EH (cell line): ENCODE measurements at places on chromosomes 4 and X.

GRCh38 chrX:41604766-41605543 is 83.8 kb upstream of the GPR34 start:
- DNase-seq = peak; percentile 70

DNA sequence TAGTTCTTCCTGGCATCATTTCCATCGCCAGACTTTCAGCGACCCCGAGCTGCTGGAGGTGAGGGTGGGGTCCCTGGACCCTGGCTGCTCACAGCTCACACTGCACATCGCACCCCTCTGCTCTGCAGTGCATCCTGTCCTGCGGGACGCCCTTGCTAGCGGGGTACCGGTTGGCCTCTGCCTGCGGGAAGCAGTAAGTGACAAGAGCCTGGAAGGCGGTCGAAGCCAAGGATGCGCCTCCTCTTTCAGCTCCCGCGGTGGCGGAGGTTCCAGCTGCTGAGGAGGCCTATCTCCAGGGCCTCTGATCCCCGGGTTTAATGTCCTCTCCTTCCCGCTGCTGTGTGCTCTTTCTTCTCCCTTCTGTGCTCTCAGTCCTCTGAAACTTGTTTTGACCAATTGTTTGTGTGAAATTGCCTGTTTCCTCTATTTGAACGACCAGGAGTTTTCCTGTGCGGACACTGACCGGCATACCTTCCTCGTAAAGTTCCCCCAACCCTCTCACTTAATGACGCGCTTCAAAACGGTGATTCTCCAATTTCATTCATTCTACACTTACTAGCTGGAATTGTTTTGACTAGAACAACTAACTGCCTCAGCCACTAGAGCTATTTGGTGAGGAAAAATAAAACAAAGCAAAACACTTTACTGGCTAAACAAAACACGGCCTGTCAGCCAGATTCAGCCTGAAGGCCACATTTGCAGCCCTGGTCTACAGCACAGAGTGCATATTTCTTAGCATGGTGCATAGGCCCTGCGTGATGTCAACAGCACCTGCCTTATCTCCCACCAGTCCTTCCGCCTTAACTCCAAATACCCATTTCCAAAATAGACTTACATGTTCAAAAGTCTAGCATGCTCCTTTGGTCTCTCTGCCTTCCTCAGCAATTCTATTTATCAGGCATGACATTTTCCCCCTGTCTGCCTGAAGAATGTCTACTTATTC is 28.0 kb downstream of the MGAT4D start:
- no peak for DNase-seq

DNA sequence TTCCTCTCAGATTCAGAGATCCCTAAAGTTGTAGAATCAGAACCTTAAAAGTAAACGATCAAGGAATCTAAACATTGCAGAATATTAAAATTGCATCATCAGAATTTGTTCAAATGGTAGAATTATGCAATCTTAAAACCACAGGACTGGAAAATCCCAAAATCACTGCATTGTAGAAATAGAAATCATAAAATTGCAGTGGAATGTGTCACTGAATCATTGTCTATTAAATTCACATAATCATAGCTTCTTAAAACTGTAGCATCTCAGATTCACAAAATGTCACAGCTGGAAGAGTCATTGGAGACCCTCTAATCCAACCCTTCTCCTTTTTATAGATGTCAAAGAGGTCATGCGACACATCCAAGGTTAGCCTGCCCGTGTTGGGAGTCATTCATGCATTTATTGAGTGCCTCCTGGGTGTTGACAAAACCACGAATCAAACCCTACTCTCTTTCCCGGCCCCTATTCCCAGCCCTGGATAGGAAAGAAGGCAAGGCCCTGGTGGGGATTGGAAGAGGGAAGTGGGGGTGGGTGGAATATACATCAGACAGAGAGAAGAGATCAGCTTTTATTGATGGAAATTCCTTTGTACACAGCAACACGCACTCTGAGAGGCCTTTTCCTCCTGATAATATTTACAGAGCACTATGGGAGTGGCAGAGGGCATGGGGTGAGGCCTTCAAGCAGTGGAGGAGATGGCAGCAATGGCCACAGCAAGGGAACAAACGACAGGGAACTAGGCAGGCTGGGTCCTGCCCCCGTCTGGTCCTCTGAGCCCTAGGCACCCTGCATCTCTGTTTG is 15.4 kb downstream of the IQSEC2 start:
- peak; percentile 79 for DNase-seq

- DNase-seq = no peak
Measured at GRCh38 chr4:116070283-116070682, 956.9 kb upstream of the NDST4 start.

DNA sequence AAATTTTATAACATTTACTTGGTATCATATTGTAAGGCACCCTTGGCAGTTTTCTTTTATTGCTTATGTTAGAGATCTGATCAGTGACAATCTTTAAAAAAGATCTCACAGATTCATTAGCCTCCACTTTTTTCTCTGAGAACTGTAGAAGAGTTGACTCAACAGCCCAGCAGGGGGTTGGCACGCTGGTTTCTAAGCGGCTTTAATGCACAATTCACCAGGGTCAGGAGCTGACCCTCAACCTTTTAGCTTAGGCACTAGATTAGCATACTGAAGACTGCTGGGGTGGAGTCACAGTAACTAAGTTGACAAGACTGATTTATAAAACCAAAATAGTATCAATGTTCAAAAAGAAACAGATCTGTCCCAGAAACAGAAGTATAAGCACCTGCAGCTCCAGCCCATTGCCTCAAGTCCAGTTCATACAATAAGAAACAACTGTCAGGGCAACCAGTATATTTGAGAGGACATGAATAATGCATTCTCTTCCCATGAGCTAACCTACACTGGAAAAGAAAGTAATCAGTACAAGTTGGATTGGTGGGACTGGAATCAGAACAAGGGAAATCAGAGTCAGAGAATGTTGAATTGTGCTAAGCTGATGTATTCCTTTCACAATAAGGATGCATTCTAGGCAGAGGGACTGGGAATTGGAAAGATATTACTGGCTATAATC is 77.6 kb downstream of the PDE5A start:
- peak; percentile 62 for DNase-seq

GRCh38 chr4:19522966-19523365 is 728.7 kb upstream of the SLIT2 start:
- no peak for DNase-seq

DNA sequence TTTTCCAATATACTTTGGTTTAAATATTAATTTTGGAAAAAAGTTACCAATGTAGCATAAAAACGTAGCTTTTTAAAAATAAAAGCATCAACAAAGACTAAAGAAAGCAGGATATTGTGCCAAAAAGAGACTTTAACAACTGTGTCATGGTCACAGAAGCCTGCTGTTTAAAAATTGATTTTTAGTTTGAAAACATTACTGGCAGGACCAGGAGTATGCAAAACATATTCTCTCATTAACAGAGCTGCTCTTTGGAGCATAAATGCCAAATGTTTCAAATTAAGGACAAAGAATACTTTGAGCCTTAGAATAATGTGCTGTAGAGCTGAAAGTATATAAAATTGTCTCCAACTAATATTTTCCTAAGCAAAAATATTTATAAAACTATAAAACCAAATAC is 279.0 kb downstream of the ARAP2 start:
- no peak for DNase-seq

DNA sequence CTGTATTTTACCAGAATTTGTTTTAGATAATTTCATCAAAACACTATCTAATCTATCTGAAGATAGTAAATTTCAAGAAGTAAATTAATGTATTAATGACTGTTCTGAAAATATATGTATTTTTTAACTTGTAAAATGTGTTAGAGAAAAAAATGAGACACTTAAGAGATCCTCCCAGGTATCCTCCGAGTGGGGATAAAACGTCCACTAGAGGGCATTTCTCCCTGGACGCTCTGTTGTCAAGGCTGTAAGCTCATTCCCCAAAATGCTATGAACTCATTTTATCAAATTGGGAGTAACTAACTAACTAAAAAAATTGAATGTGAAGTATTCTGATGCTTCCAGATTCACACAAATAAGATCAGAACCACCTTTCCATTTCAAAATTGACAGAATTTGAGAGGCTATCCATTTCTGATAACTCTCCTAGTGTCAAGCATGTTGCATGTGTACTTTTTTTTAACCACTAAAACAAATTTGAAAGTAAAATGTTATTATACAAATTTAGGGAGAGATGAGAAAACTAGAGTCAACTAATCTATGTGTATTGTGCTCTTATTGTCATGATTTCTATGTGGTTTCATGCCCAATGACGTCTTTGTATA is 337.3 kb upstream of the HS3ST1 start:
- DNase-seq = peak; percentile 6

DNA sequence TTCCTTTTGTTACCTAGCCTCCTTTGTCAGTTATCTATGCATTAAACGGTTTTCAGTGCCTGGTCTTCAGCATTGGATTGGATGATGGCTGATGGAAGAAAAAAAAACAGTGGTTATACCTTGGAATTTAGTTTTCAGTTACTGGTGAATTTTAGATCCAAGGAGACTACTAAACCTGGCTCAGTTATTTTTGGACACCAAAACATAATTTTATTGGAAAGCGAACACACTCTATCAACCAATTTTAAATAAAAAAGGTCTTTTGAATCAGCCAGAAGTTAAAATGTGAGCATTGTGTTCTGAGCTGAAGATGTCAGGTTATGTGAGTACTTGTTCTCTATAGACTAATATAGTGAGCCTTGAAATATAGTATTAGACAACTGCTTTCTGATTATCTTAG is 32.1 kb downstream of the FGF2 start:
- DNase-seq = no peak

GRCh38 chrX:6678313-6678712 is 143.4 kb upstream of the VCX3A start:
- DNase-seq = no peak

- DNase-seq = peak; percentile 14
Measured at GRCh38 chr4:23981328-23981727, 91.5 kb upstream of the PPARGC1A start.
